Bronchial epithelial cell (primary cell): ENCODE measurements at places on chromosomes 5 and 9. TPM values are rescaled to one million over a fixed set of nuclear protein-coding genes. Genes with fewer than 3 reads are reported as not detected.

GRCh38 chr5:171388816-171389168, 1.1 kb downstream of the NPM1 start:
- no peak for DNase-seq

DNA sequence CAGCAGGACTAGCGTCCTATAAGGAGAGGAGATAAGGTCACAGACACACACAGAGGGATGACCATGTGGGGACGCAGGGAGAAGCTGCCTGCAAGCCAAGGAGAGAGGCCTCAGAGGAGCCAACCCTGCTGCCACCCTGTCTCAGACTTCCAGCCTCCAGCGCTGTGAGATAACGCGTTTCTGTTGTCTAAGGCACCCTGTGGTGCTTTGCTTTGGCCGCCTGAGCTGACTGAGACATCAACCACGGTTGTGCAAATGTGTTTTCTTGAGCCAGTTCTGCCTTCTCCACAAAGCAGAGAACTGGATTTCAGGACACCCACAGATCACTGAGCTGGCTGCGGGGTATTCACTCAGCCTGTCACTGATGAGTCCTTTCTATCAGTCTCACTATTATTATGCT, 149.1 kb downstream of the NXNL2 start:
- DNase-seq: no peak

GRCh38 chr5:168104811-168105481, 186.5 kb upstream of the WWC1 start:
- no peak for DNase-seq

DNA sequence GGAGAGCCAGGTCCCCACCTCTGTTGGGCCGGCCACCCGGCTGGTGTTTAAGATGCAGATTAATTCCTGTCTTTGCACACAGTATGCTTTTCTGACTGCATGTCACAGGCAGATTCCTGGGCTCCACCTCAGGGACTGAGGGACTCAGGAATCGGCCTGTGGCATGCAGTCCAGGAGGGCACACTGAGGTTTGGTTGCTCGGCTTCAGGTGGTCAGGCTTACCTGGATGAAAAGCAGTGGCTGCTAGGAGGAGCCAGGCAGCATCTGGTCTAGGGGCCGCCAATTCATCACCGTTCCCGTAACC, 1.1 kb downstream of the WDR5 start:
- no peak for DNase-seq

DNA sequence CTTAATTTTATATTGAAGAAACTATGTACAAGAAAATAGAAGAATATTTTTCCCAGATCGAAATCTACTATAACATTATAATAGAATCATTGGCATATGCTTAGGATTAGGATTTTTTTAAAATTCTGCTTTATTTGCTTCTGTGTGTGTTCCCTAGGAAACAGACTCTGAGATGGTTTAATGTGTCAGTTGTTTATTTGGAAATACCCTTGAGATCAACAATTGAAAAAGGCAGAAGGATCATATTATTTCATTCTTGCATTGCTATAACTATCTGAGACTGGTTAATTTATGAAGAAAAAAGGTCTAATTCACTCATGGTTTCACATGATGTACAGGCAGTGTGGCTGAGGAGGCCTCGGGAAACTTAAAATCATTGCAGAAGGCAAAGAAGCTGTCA, 622.6 kb downstream of the PRR16 start:
- DNase-seq: no peak

- no peak for DNase-seq
Measured at GRCh38 chr5:77065256-77065655, 21.8 kb downstream of the ZBED3 start.

- DNase-seq: peak; percentile 80
Measured at GRCh38 chr5:32842813-32843530, 131.9 kb downstream of the NPR3 start.

- no peak for DNase-seq
Measured at GRCh38 chr9:98767196-98767595, 29.2 kb downstream of the ANKS6 start.

- DNase-seq: peak; percentile 54
Measured at GRCh38 chr9:70480405-70480980, 66.0 kb upstream of the KLF9 start.

- peak; percentile 38 for DNase-seq
Measured at GRCh38 chr5:62178258-62178657, 127.7 kb upstream of the KIF2A start.

DNA sequence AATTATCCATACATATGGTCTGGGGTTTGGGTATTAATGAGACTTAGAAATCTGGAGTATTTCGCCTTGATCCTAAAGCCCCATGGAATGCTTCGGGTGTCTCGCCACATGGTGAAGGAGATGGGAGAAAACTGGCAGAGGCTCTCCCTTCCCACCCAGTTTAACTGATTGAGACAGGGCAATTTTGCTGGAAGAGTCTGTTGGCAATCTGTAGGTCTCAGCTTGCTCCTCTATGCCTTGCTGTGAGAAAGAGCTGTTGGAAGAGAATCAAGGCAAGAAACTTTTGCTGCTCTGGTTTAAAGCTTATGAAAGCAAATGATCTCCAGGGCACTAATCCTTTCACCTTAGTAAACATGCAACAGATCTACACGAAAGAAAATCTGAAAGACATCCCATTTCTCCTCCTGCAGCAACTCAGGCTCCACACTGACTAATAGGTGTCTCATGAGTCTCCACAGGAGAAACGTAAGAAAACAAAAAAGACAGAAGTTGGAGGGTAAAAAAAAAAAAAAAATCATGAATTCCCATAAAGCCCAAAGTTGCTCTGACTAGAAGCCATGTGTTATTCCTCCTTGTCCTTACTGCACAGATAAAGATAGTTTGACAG, 369.9 kb downstream of the EFNA5 start:
- peak; percentile 30 for DNase-seq

DNA sequence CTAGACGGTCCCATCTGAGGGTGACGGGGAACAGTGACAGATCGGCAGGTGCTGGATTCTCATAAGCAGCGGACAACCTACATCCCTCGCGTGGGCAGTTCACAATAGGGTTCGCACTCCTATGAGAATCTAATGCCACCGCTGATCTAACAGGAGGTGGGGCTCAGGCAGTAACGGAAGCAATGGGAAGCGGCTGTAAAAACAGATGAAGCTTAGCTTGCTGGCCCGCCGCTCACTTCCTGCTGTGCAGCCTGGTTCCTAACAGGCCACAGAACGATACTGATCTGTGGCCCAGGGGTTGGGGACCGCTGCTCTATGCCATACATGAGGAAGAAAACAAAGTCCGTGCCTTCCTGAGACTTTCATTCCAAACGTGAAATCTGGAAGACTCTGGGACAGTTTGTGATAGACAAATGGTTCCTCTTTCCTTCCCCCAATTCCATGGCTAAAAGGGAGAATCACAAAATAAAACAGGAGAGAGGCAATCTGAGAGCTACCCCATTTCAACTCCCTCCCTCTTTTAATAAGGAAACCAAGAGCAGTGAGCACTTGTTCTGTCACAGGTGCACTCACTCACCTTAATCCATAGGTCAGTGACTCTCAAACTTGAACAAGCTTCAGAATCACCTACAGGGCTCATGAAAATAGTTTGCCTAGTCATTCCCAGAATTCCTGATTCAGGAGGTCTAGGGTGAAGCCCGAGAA, 12.1 kb downstream of the PDCL start:
- DNase-seq: no peak

GRCh38 chr5:53246042-53246836, 136.7 kb upstream of the MOCS2 start:
- peak; percentile 96 for DNase-seq

GRCh38 chr5:108295578-108296368, 86.1 kb downstream of the FBXL17 start:
- DNase-seq: peak; percentile 84

- peak; percentile 29 for DNase-seq
Measured at GRCh38 chr9:77488439-77489126, 159.5 kb downstream of the GNA14 start.

DNA sequence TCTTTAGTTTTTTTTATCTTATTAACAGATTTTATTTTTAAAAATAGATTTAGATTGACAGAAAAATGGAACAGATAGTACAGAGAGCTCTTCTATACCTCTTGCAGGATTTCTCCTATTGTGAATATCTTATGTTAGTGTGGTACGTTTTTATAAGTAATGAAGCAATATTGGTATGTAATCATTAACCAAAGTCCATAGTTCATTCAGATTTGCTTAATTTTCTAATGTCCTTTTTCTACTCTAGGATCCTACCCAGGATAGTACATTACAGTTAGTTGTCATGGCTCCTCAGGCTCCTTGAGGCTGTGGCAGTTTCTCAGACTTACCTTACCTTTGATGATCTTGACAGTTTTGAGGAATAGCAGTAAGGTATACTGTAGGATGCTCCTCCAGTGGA, 30.4 kb downstream of the PPP2R2B start:
- DNase-seq: no peak

- DNase-seq: no peak
Measured at GRCh38 chr9:136103651-136104487, 8.8 kb upstream of the NACC2 start.

DNA sequence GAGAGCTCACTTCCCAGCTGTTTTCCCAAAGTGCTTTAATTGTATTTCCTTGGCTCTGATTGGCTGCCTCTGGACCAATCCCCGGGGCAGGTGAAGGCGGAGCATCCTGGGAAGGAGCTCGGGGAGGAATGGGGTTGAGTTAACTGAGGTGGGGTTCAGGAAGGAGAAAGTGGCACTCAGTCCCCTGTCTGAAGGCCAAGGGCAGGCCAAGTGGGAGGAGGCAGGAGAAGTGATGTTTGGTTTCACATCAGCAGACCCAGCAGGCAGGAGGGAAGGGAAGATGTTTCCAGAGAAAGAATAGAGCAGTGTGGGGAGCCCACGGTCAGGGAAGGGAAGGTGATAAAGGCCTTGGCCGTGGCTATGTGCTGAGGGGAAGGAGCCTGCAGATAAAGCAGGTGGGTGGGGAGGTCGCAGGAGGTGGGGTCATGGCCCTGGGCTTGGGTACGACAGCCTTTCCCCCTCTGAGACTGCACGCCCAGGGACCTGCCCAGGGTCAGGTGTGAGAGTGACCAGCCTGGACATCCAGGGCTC, 3.1 kb downstream of the TSPAN17 start:
- no peak for DNase-seq

AK3 gene
- total RNA-seq: 59.5 and 80.5 TPM in 2 replicates

LVRN gene
- 0.26 and 0.38 TPM in 2 replicates for total RNA-seq

SLC6A19 gene
- total RNA-seq: not detected in 2 replicates

IGFBPL1 gene
- not detected in 2 replicates for total RNA-seq

SPINK7 gene
- 13.7 and 23.4 TPM in 2 replicates for total RNA-seq
